ENCODE measurements at places on chromosomes 5 and 9.

GRCh38 chr9:99466781-99467180 lies 244.7 kb downstream of the SEC61B start:
- no peak for DNase-seq

DNA sequence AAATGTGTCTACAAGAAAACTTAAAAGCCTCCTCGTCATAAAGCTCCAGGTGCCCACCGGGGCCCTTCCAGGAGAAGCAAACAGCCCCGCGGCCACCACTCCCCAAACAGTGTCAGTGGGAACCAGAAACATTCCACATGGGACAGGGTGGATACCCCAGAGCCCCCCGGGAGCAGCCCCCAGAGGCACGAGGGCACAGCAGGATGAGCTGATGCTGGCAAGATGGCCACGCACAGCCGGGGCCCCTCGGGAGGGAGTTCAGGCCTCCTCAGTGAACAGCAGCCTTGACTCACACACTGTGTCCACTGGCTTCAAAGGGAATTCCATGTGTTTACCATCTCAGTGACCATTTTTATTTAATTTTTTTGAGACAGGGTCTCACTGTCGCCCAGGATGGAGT lies 10.5 kb downstream of the EXD3 start:
- DNase-seq = no peak

GRCh38 chr5:14168144-14168792 lies 25.1 kb downstream of the TRIO start:
- no peak for DNase-seq

DNA sequence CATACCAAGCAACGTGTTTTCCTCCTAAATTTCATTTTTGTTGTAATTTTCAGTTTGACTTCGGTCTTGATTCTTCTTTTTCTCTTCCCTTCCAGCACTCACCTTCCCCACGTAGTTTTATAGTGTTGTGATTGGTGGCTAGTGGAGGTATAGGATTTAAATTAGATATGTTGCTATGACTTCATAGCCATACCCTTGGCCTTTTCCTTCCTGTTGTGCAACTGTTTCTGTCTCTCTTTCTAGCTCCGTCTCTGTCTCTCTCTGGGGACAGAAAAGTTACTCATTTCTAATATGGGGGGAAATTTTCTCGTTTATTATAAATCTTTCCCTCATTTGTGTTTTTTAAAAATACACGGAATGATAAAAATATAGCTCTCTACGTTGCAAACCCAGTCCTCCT lies 20.6 kb upstream of the C5orf24 start:
- no peak for DNase-seq

- DNase-seq = no peak
These were observed 161.9 kb downstream of the ARHGAP26 start for GRCh38 chr5:142931896-142932686.

- DNase-seq = no peak
These were observed 72.8 kb downstream of the PRRT1B start for GRCh38 chr9:131618071-131618479.

- DNase-seq = no peak
These were observed 121.1 kb upstream of the TRIM32 start for GRCh38 chr9:116565986-116566385.
